Activated CD8-positive, alpha-beta T cell treated with anti-CD3 and anti-CD28 coated beads, Interleukin-2, amount 10 ng/mL, durations not matched to agents 7 days and 5 days (primary cell): ENCODE measurements at places on chromosomes 3 and 15. TPM values are rescaled to one million over a fixed set of nuclear protein-coding genes. Genes with fewer than 3 reads are reported as not detected.

DISP2 gene
- 2.6 TPM for total RNA-seq

- no peak for DNase-seq
These were observed 222.8 kb upstream of the TPRG1 start for GRCh38 chr3:188948997-188949389.

DNA sequence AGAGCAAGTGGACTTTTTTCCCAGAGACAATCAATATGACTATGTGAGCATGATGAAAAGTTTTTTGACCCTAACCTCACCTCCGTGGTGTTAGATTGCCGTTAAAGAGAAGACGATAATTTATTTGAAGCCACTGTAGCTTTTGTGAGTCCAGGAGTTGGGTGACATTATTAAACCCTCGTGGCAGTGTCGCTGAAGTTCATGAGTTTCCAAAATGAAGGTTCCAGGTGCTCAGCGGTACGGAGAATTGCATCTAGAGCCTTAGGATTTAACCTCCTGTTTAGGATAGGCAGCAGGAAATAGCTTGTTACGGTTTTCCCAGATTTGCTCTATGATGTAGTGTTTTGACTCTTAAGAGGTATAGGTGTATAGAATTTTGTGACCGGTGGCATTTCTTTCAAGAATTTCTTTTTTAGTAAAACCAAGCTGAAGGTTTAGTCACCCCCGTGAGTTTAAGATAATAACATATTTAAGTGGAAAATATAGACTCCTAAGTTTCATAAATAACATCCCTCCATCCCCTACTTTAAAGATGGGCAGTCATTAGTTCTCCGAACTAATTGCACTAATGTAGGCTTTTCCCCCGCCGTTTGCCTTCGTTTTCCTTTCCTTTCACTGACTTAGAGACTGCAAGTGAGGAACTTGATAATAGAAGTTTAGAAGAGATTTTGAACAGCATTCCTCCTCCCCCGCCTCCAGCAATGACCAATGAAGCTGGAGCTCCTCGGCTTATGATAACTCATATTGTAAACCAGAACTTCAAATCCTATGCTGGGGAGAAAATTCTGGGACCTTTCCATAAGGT is 2.0 kb downstream of the SMC4 start:
- peak; percentile 27 for DNase-seq

- no peak for DNase-seq
These were observed 17.5 kb downstream of the EFCAB12 start for GRCh38 chr3:129410971-129411370.

FBXW12 gene
- not detected for total RNA-seq

DNA sequence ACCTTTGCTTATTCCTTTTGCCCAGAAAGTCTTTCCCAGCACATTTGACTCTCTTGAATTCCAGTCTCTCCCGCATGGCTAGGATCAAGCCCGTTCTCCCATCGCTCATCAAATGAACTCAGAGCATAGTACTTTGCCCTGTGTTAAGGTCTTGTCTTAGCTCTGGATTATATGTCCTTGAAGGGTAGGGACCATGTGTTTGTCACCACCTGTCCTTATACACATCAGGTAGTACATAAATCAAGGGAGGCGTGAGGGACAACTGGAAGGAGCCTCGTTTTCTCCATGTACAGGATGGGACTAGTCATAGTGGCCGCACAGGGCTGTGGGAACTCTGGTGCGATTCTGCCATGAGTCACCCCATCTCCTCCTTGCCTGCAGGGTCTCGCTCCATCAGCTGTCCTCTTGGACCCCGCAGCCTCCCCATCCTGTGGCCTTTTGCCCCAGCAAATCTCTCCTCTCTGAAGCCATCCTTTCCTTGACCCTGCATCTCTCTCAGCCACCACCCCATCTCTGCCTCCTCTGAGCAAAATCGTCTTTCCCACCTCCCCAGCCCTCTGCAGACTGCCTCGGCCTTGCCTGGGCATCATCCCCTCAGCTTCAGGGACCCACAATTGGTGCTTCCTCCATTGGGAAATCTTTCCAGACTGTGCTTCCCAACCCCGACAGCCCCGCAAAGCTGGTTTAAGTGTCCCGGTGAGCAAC is 33.4 kb upstream of the RAB6B start:
- peak; percentile 17 for DNase-seq

GRCh38 chr3:12593473-12593872 is 36.6 kb downstream of the MKRN2 start:
- no peak for DNase-seq

TNFAIP8L3 gene
- not detected for total RNA-seq

- no peak for DNase-seq
These were observed 228.9 kb upstream of the MANF start for GRCh38 chr3:51156147-51156546.

DNA sequence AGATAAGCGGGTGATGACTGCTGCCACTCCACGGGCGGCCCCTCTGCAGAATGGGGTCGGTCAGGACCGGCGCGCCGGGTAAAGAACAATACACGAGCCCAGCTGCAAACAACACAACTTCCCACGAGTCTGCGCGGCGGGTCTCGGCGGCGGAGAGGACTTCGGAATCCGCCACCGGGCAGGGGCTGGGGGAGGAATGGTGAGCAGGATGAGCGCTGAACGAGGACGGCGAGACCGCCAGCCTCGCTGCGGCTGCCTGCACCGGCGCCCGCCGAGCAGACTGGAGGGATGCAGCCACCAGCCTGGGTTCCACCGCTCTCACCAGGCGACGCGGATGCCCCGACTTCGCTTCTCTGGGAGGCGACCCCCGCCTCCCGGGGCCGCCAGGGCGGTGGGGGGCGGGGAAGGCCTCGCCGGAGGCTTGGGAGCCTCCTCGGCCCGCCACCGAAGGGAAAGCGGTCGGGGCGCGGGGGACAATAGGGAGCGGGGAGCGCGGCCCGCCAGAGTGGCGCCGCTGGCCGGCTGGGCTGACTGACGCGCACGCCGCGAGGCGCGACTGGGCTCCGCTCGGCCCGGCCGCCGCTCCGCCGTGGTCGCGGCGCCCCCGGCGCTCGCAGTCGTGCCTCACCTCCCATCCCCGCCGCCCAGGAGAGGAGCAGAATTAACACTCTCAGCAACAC is 515 bp downstream of the ADAM10 start:
- DNase-seq, result peak; percentile 62

DNA sequence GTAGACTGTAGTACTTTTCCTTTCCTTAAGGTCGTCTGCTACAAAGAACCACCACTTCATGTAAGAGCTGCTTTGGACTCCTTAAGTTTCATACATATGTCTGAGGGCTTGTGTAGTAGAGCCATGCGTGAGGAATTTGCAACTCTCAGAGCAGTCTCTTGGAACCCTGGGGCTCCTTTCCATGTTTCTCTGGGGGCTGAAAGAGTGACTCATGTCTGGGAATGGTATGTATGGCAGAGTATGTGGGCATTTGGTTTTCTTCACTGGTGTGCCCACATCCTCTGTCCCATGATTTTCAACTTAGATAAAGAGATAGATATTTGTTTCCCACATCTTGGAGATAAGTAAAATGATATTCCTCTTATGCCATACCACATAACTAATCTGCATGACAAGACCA is 20.6 kb upstream of the RBM5 start:
- no peak for DNase-seq

DNA sequence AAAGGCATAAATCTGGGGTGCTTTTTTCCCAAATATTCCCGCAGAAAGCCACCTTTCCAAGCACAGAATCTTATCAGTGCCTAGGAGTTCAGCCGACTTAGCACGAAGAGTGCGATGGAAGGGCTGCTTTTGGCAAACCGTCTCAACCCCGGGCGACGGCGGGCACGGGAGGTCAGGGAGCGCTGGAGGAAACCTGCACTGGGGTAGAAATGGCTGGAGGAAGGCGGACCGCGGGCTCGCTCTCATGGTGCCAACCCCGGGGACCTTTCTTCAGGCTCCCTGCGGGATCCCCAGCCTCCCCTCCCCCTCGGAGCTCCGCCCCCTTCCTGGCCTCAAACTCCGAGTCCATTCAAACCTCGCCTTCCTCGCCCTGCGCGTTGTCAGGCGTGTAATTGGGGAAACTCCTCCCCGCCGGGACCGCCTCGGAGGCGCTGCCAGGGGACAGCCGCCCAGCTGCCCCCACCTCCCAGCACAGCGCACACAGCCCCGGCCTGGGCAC is at the start of gene GABRG3:
Gene GABRG3, plus strand, starts transcription at position 470 of the 499 bp plus-strand sequence.
- DNase-seq, result no peak

- no peak for DNase-seq
These were observed 40.2 kb upstream of the ZFAND6 start for GRCh38 chr15:80019168-80019745.

- no peak for DNase-seq
These were observed 36.3 kb downstream of the CCNL1 start for GRCh38 chr3:157123621-157124020.
